ENCODE measurements at places on chromosomes 16 and 17.

DNA sequence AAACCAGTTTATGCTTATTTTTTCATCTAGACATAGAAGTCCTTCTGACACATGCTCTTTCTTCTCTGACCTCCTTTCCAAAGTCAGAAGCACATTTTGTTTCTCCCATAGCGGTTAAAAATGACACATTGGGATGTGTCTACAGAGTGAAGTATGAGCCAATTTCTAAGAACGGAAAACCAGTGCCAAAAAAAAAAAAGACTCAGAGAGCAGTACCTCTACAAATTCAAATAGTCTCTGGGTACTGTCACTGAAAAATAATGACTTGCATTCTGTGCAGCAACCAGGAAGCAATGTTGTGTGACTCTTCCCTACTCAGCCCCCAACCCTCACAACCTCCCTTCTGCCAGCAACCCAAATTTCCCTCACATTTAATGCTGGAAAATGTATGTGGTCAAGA lies 145.5 kb upstream of the PMFBP1 start:
- DNase-seq, result no peak

DNA sequence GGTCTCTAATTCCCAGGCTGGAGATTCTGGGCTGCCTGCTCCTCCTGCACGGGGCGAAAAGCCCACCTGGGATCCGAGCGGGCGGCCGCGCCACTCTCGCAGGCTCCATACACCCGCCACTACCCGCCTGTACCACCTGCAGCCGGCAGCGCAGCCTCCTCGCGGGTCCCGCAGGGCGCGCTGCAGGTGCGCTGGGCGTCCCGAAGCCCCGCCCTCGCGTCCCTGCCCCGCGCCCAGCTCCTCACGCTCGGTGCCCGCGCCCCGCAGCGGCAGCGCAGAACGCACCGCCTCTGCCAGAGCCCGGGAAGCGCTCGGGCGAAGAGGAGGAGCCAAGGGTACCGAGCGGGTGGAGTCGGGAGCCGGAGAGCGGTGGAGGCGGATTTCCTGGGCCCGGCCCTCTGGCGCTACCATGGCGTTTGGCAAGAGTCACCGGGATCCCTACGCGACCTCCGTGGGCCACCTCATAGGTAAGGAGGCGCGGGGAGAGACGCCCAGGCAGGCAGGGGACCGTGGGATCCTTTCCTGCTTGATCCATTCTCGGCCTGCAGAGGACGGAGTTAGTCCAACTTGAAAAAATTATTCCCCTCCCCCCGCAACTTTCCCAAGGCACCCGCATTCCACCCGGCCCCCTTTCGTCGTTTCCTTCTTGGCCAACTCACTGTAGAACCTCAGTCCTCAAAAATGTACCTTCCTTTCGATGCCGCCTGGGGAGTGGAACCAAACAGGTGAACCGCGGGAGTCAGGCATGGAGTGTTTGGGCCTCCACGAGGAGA lies at the start of gene TOM1L1:
TSS of gene TOM1L1 (plus strand) at position 396 of the 773 bp plus-strand sequence. CDS start at position 410, 14 bp downstream.
- peak; percentile 78 for DNase-seq

DNA sequence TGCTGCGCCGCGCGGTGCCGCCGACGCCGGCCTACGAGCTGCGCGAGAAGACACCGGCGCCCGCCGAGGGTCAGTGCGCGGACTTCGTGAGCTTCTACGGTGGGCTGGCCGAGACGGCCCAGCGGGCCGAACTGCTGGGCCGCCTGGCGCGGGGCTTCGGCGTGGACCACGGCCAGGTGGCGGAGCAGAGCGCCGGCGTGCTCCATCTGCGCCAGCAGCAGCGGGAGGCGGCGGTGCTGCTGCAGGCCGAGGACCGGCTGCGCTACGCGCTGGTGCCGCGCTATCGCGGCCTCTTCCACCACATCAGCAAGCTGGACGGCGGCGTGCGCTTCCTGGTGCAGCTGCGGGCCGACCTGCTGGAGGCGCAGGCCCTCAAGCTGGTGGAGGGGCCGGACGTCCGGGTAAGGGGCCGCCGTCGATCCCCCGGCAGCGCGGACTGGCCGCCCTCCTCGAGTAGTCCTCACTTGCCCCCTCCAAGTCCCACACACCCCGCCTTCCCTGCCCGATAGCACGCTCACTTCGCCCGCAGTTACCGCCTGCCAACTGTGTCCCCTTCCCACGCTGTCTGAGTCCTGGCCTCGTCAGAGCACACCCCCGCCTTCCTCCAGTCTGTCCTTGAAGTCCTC lies 470 bp downstream of the MLYCD start:
- peak; percentile 62 for DNase-seq

GRCh38 chr16:55623640-55624039 lies 32.1 kb upstream of the SLC6A2 start:
- no peak for DNase-seq

DNA sequence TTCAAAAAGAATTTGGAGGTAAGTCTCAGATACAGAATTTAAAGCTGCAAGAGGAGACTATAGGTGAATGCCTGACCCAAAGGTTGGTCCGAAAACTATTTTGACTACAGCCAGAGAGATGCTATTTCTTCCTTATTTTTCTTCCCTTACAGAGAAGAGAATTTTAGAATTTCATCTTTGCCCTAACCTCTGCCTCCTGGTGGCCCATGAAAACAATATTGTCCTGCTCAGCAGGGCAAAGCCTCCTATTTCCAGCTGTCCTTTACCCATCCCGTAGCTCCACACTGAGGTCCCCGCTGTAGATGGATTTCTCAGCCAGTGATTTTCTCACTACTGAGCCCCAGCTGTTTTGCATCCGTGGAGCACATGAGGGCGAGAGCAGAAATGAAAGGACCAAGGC lies 24.6 kb downstream of the HOXB1 start:
- no peak for DNase-seq

- DNase-seq, result no peak
Measured at GRCh38 chr17:76111956-76112355, 8.4 kb upstream of the EXOC7 start.

DNA sequence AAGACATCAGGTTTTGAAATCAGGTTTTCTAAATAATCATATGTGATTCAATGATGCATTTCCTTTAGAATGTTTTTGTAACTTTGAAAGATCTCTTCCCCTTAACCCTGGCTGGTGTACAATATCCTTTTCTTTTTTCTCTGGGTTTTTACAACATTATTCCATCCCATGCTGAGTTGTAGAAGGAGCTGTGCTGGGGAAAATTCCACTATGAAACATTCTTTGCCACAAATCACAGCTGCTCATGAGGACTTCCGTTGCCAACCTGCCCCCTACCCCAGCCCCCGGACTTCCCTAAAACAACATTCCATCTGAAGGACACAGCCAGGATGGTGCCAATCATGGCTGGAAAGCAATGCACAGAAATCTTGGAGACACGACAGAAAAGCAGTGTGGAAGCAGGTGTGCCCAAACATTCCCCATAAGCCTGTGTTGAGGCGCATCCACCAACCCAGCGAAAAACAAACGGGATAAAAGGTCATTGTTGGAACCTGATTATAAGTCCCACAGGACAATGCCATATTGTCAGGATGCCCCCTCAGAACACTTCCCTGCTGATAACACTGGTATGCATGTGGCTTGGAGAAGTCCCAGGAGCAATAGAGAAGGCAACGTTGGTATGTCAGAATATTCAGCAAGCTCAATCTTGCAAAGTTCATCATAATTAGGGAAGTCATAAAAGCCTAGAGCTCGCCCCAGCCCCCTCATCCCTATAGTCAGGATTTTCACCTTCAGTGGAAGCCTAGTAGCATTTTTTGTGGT lies 475.0 kb downstream of the HS3ST3B1 start:
- DNase-seq, result no peak

- no peak for DNase-seq
Measured at GRCh38 chr17:62592341-62593099, 35.0 kb upstream of the MRC2 start.

GRCh38 chr17:80429356-80430275 lies 14.6 kb downstream of the ENDOV start:
- no peak for DNase-seq

DNA sequence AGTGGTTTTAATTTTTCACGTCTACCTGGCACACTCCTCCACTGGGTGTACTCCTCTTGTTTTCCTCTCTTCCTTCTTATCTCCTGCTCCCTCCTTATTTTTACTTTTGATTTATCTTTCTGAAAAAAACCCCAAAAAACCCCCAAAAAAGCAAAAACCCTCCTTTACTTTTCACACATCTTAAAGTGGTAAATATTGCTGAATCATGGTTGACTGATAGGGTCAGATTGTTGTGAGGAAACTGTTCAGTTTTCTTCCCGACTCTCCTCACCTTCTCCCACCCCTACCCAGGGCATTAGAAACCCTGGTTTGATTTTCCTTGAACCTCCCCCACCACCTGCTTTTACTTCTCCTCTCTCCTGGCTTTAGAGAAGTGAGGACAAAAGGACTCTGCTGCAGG lies 25.4 kb downstream of the ARHGAP44 start:
- no peak for DNase-seq

DNA sequence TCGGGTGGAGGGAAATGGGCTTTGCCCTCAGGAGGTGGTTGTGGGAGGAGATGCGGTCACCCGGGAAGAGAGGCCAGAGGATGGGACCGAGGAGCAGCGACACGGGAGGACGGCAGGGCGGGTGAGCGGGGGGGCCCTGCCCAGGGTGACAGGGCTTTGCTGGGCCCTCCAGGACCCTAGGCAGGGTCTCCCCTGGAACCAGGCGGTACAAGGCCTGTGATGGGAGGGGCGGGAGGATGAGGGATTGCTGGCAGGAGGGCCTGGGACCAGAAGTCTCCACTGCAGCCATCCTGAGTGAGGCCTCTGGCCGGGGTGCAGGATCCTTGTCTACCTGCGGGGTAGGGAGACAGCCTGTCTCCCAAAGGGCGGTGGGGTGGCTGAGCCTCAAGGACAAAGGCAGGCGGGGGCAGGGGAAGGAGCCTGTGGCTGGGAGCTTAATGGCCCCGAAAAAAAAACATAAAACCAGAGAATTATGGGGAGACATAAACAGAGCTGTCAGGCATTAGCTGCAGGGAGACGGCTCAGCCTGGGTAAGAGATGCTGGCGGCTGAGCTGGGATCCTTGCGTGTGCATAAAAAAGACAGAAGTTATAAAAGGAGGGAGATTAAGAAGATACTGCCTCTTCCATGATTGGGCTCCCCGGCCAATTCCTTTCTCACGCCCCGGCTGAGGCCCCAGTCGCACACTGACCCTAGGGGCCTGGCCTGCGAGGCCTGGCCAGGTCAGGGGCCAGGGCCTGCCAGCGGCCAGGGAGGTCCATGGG lies 66.7 kb downstream of the SREBF1 start:
- DNase-seq, result no peak

DNA sequence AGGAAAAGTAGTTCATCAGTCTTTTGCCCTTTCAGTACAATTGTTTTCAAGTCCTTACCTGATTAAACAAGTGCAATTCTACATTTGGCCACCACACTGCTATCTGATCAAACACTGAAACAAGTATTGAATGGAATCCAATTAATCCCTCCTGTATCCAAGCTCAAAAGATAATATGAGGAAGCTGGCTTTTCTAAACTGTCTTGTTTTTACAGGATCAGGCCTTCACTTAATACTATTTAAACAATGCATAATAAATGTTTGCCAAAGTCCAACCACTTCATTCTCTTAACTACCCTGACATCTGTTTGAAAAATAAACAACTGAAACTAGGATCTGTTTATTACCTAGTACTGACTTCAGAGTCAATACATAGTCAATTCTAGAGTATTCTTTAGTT lies 131.6 kb downstream of the MRTFB start:
- no peak for DNase-seq

GRCh38 chr16:52906281-52906680 lies 146.4 kb downstream of the CHD9NB start:
- no peak for DNase-seq

DNA sequence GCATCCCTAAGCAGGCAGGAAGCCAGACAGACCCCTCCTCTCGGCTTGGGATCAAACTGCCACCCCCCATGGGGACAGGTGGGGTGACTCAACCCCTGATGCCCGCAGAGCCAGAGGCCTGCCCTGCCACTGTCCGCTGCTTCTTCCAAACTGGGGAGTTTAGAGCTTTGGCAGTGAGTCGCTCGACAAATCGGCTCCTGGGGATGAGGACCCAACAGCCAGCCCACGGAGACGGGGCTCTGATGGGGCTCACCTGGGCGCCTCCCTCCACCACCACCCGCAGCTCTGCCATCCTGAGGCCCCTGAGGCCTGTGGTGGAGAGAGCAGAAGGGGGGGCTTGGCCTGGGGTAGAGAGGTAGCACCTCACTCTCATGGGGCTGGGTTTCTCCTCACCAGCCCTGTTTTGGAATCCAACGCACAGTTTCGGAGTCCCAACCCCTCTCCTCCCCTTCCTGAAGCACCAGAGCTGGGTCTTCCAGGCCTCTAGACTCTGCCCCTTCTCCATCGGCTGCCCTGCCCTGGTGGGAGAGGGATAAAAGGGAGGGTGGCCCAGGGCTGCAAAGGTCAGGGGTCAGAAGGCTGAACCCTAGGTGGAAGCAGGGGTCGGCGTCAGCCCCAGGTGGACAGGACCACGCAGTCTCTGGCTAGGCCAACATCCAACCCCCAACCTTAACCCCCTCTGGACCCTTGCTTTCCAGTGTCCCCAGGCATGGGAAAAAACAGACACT lies 5.8 kb downstream of the PRSS22 start:
- DNase-seq, result no peak

DNA sequence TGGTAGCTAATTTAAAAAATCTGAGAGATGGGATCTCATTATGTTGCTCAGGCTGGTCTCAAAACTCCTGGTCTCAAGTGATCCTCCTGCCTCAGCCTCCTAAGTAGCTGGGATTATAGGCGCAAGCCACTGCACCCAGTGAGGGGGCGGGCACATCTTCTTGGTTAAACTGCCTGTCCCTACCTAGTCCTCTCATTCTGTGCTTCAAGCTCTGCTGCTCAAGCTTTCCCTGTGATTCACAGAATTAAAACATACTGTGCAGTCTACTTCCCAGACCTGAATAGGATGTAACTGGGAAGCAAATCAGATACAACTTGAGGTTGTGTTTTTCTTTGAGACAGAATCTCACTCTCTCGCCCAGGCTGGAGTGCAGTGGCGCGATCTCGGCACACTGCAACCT lies 2.3 kb downstream of the MRPL38 start:
- DNase-seq, result no peak

GRCh38 chr16:719815-720446 lies 1.0 kb upstream of the ANTKMT start:
- no peak for DNase-seq

- no peak for DNase-seq
Measured at GRCh38 chr16:82311528-82311927, 141.5 kb upstream of the MPHOSPH6 start.

- DNase-seq, result no peak
Measured at GRCh38 chr16:83989300-83989699, 21.3 kb downstream of the NECAB2 start.

GRCh38 chr17:50062293-50063243 lies 6.7 kb downstream of the ITGA3 start:
- no peak for DNase-seq

GRCh38 chr17:3603119-3603869 lies 5.9 kb downstream of the TRPV1 start:
- no peak for DNase-seq

DNA sequence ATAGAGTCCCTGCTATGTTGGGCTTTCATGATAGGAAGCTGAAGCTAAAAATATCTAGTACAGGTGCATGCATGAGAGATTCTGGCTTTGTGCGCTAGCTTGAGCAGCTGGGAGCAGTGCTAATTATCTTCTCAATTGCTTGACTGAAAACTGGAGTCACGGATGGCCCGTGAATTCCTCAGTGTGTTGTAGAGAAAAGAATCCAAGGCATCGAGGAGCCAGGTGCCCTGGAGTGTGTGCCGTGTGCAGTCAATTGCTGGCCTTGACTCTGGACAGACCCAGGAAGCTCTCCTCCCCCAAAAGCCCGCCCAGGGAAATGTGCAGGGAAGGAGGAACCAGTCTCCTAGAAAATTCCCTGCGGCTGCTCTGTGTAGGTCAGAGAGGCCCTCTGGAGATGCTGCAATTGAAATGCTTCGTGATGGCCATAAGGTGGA lies 14.2 kb downstream of the LGALS3BP start:
- no peak for DNase-seq

- DNase-seq, result no peak
Measured at GRCh38 chr17:12580640-12581039, 85.0 kb upstream of the MYOCD start.
